ENCODE measurements at places on chromosomes 3 and 15. TPM values are rescaled to one million over a fixed set of nuclear protein-coding genes. Genes with fewer than 3 reads are reported as not detected.

Gene MFN1
- 38.2 TPM for total RNA-seq

Gene UBAP1L
- total RNA-seq = 6.3 TPM

Gene MAP6D1
- total RNA-seq = 2.9 TPM

Gene PRR20G
- total RNA-seq = not detected

Gene SH3BP5
- 15.0 TPM for total RNA-seq

Gene EPB42
- not detected for total RNA-seq

Gene PLSCR2
- total RNA-seq = not detected

Gene ACAN
- total RNA-seq = not detected

Gene RBP2
- total RNA-seq = not detected

- no peak for DNase-seq
Observed at GRCh38 chr15:76903251-76903681, 1.9 kb downstream of the SCAPER start.

GRCh38 chr3:124883766-124884473 is 3.2 kb downstream of the ITGB5 start:
- no peak for DNase-seq

DNA sequence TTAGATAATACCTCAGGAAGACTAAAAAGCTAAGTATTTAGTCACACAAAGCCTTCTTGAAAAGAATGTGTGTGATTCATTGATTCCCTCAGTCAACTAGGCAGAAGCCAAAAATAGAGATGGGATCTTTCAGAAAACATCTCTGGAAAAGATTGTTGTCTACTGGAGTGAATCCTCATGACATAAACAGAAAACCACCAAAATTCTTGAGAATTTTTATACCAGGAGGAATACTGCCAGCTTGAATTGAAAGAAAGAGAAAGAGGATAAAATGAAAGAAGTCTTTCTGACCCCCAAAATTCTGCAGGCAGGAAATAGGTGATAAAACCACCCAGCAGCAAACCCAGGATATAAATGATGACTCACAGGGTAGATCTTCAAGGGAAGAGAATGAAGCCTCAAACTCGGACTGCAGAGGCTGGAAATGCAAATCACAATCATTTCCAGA is 363.1 kb upstream of the PLSCR5 start:
- DNase-seq = no peak

GRCh38 chr15:53586799-53587198 is 172.7 kb downstream of the WDR72 start:
- DNase-seq = peak; percentile 8

DNA sequence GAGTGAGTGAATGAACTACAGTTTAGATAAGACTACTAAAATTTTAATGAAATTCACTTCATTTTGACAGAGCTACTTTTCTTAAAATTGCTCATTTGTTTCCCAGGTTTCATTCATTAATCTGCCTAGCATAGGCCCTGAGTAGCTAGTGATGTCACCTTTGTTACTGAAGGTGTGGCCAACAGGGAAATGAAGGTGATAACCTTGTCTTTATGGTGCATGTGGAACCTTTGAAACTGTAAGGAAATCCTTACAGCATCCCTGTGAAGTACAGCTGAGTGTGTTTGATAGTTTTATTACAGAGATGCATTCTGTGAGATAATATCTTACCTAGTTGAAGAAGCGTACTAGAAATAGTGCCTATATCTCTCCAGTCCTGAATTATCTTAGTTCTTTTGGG is 112.9 kb downstream of the AKAP13 start:
- no peak for DNase-seq

GRCh38 chr15:50168783-50169411 is 13.1 kb upstream of the SLC27A2 start:
- DNase-seq = no peak

GRCh38 chr3:102883515-102883914 is 448.7 kb downstream of the ZPLD1 start:
- no peak for DNase-seq

GRCh38 chr3:53258600-53259426 is 3.0 kb upstream of the TKT start:
- DNase-seq = no peak

- DNase-seq = no peak
Observed at GRCh38 chr3:65130782-65131181, 443.0 kb upstream of the ADAMTS9 start.

GRCh38 chr15:91884606-91885005 is 31.1 kb downstream of the SLCO3A1 start:
- no peak for DNase-seq

GRCh38 chr3:131794766-131795388 is 239.9 kb downstream of the CPNE4 start:
- no peak for DNase-seq

DNA sequence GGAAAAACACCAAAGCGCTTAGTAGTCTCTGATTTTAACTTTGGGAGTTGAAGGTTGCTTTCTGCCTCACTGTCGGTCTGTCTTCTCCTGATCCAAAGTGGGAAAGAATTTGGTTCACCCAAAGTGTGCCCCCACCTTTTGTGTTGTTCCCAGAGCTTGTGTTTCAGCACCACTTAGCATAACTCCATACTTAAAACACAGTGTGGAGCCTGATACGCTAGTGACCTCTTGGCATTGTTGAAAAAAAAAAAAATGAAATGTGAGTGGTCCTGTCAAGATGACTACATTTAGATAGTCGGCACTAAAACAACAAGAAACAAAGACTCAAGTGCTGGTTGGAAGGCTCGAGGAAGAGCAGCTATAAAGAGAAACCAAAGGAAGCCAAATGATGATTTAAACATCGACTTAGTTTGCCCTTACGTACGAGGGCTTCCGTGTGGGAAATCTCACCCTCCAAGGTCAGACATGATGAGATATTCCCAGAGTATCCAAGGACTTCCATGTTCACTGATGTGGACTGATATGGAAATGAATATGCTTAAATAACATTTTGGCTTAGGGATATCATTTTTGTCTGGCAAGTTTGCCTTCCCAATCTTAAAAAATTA is 178.8 kb downstream of the MEIS2 start:
- no peak for DNase-seq

DNA sequence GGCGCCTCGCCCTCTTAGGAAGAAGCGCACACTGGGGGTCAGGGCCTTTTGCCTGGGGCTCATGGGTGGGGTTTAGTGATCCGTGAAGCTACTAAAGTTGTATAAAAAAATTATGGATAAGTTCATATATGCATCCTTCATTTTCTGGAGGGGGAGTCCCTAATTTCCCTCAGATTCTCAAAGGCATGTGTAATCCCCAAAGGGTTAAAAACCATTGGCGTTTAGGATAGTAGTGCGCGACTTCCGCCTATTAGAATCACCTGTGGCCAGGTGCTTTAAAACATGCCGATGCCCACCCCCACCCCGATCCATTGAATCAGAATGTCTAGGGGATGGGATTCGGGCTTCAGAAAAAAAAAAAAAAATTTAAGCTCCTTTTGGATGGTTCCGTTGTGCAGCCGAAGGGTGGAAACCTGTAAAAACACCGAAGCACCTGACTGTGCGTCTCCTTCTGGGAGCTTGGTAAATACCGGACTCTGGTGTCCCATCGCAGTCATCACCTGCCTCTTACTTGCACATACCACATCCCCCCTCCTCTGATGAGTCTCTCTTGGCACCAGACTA is 570 bp downstream of the APH1B start:
- no peak for DNase-seq

DNA sequence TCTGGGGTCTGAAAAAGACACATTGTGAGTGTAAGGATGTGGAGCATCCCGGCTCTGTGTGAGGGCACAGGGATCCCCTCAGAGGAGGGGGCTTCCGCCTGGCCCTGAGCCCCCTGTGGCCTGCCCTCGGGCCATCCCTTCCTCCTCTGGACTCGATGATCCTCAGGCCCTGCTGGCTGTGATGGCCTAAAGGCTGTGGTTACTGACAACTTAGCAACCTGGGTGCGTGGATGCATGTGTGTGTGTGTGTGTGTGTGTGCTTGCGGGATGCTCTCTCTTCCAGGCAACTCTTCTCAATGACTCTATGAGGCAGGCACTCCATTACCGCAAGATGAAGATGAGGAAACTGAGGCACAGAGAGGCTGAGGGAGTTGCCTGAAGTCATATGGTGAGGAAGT is 66.0 kb downstream of the ASB7 start:
- no peak for DNase-seq

DNA sequence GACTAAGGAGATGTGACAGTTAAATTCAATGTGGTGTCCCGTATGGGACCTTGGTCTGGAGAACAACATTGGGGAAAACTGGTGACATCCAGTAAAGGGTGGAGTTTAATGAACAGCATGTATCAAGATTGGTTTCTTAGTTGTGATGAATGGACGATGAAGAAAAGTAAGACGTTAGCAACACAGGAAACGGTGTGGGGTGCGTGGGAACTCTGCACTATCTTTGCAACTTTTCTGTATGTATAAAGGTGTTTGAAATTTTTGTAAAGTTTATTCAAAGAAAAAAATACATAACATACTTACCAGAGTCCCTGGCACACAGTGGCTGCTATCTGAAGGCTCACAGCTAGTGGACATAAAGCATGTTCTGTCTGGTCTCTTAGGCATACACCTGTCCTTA is 6.1 kb upstream of the CCDC174 start:
- DNase-seq = no peak

DNA sequence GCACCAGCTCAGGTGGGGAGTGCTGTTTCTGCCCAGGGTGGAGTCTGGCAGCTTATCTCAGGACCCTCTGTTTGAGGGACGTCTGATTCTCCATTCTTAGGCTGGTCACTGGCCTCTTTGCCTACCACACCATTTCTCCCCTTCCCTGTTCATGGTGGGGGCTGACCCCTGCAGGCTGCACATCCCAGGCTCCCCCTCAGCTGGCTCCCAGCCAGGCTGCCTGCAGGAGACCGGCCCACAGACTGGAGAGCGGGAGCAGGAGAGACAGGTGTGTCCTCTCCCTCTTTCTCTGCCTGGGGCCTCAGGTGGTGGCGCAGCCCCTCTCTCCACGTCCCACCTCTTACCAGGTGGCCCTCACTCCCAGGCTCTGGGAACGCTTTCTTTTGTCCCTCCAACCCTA is 60.8 kb downstream of the RAB11A start:
- no peak for DNase-seq

- DNase-seq = no peak
Observed at GRCh38 chr3:85726241-85726640, 767.5 kb downstream of the CADM2 start.

DNA sequence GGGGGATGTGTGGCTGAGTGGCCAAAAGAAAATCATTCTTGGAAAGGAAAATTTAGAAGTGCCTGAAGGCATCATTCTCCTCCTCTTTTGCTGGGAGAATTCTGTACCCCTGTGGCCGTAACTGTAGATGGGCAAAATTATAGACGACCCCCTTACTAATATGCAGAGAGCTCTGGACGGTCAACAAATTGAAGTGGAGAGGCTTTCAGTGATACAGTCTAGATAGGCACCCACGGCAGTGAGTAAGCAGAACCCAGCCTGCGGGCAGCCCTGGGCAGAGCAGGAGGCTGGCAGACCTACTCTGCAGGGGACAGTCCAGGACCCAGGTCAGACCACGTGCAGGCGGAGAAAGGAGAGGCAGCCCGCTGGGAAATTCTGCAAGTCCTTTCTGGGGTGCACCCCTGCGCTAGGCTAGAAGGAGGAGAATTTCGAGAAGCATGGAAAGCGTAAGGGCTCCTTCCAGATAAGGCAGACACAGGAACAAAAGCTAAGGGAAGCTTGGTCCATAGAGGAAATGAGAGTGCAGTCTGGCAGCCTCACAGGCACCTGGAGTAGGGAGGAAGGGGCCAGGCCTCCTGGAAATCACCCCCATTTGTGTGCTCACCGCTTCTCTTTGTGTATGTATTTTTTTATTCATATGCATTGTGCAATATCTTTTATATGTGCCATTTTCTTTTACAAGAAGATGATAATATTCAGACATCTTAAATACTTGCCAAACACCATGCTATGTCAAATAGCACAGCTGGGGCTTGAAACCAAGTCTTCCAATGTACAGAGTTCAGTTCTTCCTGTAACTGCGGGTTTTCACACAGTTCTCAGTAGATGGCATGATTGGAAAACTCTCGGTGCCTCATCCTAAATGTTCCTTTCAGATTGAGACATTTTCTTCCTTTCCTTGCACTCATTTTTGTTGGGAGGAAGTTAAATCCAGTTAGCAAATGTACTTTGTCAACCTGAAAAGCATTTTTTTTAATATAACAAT is 40.2 kb downstream of the LRRK1 start:
- DNase-seq = no peak

DNA sequence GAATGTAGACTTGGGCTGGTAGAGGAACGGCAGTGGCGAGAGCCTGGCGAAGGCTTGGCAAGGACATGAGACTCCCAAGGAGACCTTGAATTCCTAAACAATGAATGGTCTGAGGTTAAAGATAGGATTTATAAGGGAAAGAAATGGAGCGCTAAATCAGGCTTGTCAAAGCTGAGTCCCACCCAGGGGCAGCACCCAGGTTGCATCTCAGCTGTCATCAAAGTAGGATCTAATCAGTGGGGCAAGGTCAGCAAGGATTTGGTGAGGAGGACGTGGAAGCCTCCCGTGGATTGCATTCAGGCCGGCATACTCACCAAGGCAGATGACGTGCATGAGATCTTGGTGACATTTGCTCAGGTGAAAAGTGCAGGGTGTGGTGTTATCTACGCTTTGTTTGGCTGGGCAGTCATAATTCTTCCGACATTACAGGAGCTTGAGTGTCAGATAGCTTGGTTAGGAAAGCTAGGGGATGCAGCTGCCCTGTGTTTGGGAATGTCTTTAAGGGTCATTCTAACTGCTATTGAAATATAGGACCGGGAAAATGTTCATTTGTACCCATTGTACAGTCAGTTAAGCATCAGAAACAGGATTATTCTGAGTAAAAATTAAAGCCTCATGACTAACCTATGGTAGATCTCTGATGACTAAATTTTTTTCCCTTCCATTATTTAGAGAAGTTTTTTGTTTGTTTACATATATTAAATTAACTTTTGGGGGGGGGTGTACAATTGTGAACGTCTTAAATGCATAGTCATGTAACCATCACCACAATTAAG is 99.4 kb upstream of the TSC22D2 start:
- DNase-seq = no peak

DNA sequence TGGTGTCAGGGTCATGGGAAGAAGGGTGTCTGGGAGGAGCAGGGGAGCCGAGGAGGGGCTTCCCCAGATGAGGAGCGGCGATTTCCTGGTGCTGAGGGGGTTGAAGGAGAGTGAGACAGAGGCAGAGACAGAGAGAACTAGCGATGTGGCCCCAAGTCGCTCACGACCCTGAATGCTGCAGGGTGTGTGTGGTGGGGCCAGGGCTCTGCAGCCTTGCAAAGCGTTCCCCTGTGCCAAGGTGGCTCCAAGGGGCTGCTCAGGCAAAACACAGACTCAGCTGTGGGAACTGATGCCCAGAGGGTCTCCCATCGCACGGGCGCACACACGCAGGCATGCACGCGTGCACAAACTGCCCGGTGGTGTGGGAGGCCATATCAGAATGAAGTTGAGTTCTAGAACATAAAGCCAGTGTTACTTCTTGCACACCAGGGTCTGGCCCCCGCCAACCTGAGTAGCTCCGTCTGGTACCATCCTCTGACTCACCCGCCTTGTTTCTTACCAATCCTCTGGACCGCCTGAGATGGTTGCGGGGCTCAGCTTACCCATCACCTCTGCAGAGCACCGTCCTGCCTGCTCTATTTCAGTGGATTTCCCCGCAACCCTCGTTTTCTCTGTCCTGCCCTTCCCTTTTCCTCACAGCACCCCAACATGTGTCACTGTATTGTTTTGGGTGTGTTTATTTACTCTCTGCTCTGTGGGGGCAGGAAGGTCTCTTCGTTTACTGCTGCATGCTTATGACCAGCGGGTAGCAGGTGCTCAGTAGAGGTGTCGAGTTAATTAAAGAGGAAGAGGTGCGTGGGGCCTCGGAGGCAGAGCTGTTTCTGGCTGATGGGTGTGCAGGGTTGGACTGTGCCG is 4.5 kb downstream of the MELTF start:
- DNase-seq = no peak

GRCh38 chr3:194489736-194490612 is 3.2 kb upstream of the ATP13A3 start:
- DNase-seq = no peak

Measured in activated T-helper 2 cell treated with anti-CD3 and anti-CD28 coated beads, Interferon-gamma antibody, Interleukin-2, Interleukin-4, amounts not matched to agents 10 μg/mL and 5 μg/mL and 100 μg/mL, durations not matched to agents 14 hours and 24 hours and 36 hours (primary cell).